ENCODE measurements at places on chromosomes 7 and 10.
A peak's percentile ranks its signal among the peaks of the same experiment; 100 is the strongest.

DNA sequence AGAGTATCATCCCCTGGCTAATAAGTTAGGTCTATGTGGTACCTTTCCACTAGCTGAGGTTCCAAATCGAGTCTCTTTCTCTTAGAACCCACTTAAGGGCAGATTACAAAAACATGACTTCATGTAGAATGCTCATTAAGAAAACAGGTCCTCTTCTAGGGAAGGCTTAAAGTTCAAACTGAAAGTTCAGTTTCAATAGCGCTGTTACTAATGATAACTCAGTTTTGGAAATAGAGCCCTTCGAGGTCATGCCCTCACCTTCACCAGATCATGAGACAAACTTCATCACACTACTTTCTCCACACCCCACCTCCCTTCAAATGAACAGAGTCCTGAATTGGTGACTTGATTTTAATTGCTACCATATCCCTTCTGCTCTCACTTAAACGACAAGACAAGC, 26.2 kb downstream of the HGF start:
- no peak for DNase-seq

GRCh38 chr7:157564517-157565177, 227.8 kb downstream of the DNAJB6 start:
- no peak for DNase-seq

DNA sequence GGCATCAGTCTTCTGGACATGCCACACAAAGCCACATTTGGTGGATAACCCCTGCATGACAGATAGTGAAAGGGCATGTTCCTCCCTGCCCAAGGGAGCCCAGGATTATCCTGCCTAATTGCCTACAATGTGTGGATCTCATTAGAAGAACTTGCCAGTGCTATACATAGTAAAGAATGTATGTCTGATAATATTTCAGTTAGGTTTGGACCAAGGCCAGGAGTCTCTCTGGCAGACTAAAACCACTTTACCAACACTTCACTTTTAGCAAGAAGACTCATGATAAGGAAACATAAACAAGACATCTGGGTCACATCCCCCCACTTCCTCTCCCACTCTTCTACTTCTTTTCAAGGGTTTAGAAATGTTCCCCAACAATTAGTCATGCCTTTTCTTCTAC, 196.7 kb downstream of the MTERF1 start:
- no peak for DNase-seq

DNA sequence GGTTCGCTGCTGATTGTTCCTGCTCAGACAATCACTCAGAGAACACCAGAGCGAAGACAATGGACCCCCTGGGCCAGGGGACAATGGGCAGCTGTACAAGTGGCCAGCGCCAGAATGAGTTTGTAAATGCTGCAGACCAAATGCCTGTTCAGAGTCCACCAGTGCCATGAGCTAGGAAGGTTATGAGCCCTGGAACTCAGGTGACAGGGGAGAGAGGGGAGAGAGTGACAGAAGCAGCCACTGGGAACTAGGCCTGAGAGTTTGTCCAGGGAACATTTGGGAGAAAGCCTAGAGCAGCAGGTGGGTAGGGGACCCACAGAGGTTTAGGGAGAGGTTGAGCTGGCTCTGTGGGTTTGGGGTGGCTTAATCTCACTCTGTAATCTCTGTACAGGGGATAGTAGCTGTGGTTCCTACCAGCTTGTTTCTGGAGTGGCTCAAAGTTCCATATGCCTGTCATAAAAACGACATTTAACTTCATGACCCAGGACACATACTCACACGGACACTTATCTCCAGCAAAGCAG, 60.4 kb downstream of the C10orf105 start:
- DNase-seq, result no peak

DNA sequence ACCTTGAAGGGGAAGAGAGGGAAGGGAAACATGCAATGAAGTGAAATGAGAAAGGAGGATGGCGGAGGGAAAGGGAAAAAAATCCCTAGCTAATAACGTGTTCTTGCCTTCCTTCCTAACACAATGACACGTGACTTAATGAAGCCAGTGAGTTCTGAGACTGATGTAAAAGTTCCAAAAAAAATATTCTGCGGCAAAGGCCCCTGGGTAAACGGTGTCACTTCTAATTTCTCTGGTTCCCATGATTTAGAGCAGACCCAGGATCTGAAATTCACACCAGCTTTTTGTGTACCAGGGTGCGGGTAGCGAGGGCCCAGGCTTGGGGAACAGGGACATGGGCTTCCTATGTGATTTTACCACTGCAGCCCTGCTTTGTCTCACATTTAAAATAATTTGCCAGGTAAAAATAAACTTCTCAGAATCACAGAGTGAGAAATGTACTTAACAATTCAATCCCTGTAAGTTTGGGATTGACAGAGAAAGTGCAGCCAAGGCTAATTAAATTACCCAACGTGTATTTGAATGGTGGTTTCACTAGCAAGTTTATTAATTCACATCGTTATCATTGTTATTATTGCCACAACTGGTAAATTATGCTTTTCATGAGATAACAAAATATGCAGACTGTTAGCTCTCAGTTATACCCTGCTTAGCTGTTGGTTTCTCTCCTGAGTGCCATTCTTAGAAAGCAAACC, 182.4 kb downstream of the SEM1 start:
- DNase-seq, result no peak

DNA sequence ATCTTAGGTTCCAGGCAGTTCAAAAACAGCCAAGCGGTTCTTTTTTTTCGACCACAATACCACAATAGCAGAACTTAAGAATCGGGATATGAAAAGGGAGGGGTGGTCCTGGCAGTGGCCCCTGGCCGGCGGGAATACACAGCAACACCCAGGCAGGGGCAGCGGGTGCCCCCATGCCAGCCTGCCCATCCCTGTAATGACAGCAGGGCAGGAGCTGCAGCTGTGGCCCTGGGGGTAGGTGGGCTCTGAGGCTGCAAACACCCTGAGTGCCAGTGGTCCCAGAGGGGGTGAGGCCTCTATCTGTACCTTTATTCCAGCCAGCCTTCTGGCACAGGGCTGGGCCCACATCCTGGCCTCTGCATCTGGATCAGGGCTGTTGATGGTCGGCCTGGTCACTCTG, 247.4 kb downstream of the SEMA3D start:
- DNase-seq, result no peak

GRCh38 chr10:47146572-47146971, 153.4 kb upstream of the GDF10 start:
- no peak for DNase-seq

GRCh38 chr7:2993396-2993795, 50.3 kb downstream of the CARD11 start:
- DNase-seq, result no peak

DNA sequence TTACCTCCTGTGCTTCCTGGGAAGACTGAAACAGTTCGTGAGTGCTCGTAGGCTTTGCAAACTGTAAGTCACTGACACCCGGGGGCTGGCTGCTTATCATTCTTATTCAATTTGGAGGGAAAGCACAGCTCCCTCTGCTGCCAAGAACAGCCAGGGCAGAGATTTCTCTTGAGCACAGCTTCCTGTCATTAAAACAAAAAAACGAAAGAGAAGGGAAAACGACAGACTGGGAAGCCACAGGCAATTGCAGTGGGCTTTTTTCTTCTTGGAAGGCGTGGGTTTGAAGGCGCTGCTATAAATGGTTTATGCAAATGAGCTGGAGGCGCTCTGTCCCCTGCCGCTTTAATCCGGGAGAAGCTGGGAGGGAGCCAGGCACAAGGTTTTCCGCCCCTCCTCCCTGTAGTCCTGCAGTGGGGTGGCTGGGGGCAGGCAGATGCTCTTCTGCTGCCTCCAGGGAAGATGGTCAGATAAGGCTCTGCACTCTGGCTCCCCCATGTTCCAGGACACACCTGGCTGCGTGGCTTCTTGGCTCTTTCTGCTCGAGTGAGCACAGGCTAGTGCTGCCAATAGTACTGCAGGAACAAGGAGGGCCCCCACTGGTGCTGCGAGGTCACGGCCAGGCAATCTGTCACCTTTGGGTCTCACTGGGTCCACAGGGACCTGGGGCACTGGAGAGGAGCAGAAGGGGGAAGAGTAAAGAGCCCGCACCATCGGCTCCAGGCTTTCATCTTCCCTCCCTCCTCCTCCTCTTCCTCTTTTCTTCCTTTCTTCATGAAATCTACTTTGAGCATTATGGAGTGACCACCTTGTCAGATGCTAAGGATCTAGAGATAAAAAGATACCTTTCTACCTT, 49.5 kb downstream of the NEURL1 start:
- DNase-seq, result peak; percentile 40

DNA sequence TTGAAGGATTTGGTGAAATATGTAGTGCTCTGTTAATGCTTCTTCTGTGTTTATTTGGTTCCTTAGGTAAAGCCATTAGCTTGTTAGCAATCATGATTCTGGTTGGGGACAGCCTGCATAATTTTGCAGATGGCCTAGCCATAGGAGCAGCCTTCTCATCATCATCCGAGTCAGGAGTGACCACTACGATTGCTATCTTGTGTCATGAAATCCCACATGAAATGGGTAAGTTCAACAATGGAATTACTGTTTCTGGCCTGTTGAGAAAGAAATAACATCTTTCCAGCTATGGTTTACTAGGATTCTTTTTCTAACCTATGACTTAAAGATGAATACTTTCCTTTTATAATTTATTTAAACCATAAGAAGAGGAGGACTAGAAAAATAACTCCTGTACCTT, 48.9 kb downstream of the SLC39A12 start:
- DNase-seq, result no peak

- peak; percentile 69 for DNase-seq
Observed at GRCh38 chr7:130009848-130010688, 41.1 kb downstream of the ZC3HC1 start.

GRCh38 chr10:11149807-11150141, 132.1 kb downstream of the CELF2 start:
- DNase-seq, result no peak

DNA sequence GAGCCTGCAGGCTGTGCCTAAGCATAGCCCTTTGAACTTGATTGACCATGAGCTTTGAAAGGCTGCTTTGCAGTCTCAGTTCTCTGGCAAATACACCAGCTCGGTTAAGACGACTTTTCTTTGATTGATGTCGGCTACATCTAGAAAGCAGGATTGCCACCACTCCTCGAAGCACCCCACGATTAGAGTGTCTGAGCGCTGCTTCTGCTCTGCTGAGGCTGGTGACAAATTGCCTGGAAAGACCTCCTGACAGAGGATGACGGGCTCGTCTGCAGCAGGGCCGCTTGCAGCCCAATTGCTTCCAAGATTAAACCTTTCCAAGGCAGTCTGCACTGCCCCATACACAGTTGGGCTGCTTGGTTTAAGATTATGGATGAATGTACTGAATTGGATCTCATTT, 182.0 kb downstream of the CUX1 start:
- DNase-seq, result no peak

DNA sequence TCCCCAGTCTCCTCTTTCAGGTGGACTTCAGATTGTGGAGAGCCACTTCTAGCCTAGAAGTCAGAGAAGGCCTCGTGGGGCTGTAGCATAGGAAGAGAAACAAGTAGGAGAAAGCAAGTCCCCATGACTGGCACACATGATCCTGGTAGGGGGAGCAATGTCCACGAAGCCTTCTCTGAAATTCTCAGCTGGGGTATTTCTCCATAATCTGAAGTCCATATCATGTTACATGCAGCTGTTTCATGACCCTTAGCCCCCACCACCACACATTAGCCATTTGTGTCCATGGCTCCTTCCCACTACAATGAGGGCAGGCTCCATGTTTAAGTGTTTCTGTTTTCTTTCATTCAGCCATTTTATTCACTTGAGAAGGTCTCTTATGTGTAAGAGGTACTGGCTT, 43.2 kb downstream of the LAMB4 start:
- no peak for DNase-seq

- no peak for DNase-seq
Observed at GRCh38 chr7:104998040-104998752, 15.8 kb upstream of the KMT2E start.

GRCh38 chr10:110577056-110577455, 9.6 kb downstream of the SMC3 start:
- DNase-seq, result no peak

- no peak for DNase-seq
Observed at GRCh38 chr10:124704428-124705380, 39.5 kb downstream of the FAM53B start.

- no peak for DNase-seq
Observed at GRCh38 chr10:1126461-1126860, 70.3 kb downstream of the WDR37 start.

- DNase-seq, result no peak
Observed at GRCh38 chr7:149285603-149286002, 23.6 kb downstream of the ZNF783 start.

- DNase-seq, result no peak
Observed at GRCh38 chr7:24722386-24723177, 34.7 kb downstream of the GSDME start.

DNA sequence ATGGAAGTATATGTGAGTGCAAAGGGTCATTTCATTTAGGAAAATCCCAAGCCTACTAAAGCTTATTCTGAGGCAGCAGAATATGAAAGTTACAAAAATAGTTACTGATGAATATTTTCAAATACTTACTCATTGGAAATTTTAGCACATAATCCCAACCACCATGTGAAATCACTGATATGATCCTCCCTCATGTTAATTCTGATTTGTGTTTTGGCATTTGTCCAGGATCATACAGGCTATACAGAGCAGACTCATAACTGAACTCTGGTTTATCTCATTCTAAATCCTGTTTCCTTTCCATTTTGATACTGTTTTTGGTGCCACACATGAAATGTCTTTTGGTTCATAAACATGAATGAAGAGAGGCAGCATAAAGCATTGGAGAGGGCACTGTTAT, 3.4 kb upstream of the FAM24B start:
- DNase-seq, result no peak

DNA sequence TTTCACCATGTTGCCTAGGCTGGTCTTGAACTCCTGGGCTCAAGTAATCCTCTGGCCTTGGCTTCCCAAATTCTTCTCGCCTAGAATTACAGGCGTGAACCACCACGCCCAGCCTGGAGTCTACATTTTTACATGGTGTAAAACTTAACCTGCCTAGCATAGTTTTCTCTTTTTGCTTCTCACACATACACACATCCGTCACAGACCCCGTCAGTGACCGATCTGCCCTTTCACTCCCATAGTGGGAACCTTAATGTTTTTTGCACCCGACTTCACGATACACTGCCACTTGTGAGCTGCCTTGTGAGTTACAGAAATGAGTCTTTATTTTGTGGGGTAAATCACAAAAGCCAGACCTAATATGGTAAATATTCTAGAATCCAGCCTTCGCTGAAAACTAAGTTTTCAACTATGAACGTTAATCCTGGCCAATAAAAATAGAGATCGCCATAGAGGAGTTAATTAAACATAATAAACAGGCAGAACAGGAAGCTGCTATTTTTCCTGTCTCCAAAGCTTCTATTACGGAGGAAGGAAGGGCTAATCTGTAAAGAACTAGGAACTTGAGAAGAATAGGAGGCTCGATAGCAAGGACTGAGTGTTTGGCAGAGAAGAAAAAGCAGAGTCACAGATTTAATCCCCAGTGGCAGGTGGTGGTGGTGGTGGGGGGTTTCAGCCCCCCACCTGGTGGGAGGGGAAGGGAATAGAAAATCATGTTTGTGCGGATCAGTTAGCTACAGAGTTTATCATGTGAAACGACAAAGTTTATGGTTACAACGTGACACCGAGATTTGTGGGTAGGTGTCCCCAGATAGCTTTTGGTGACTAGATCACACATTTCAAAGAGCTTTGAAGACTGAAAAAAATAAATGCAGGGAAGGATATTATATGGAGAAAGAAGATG, 14.7 kb upstream of the FAM171A1 start:
- DNase-seq, result no peak

Measured in activated CD8-positive, alpha-beta memory T cell treated with anti-CD3 and anti-CD28 coated beads, Interleukin-2, amount 50 U/mL, for 48 hours (primary cell).